ENCODE measurements at places on chromosomes 7 and 10. TPM values are rescaled to one million over a fixed set of nuclear protein-coding genes. Genes with fewer than 3 reads are reported as not detected.
A peak's percentile ranks its signal among the peaks of the same experiment; 100 is the strongest.

Gene NANOS1
- 1.9 TPM for total RNA-seq

Gene SLC25A13
- 43.2 TPM for total RNA-seq

GRCh38 chr10:74932648-74933047 is 106.2 kb downstream of the KAT6B start:
- no peak for DNase-seq

DNA sequence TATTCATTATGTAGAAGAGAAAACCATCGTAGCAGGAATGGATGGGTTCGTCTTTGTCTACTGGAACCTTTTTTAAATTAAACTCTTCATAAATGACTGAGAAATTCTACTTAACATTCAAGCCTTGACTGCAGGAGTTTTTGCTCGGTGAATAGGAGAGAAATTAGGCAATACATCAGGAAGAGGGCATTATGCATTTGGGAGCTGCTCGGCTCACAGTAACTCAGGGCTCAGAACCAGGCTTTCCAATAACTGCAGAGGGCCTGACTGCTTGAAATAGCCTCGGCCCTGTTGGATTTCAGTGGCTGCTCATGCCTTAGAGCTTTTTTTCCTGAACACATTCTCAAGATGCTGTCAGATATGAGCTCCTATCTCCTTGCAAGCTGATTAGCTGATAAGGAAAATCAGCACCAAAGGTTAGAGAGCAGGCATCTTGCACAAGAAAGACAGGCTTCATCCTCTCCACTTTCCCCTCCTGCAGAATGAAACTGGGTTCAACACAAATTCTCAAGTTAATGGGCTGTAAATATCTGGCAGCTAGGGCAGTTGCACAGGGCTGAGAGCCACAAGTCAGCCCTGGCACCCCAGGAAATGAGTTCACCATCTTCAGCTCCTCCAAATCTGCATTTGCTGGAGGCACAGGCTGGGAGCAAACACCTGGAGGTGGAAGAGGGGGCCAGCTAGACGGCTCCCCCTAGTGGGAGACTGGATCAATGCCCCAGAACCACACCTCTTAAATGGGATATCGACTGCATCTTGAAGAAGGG is 24.3 kb downstream of the TECTB start:
- DNase-seq, result peak; percentile 51

DNA sequence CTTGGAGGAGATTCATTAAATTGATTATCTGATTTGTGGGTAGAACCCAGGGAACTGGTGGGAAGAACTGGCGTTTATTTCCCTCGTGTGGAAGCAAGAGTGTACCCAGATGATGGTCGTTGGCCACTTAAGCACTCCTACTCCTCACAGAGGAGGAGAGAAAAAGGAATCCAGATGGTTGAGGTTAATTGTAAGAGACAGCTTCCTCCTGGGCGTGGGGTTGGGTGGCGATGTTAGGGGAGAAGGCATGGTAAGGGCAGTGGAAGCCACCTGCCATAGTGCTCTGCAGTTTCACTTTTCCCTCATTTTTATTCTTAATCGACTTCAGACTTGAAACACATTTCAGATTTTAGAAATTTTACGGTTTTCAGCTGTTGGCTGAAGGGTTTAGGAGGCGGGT is 104.1 kb downstream of the DOCK1 start:
- no peak for DNase-seq

- DNase-seq, result peak; percentile 86
Observed at GRCh38 chr10:61397175-61397986, 55.8 kb downstream of the TMEM26 start.

- DNase-seq, result peak; percentile 87
Observed at GRCh38 chr7:121288894-121289293, 39.9 kb upstream of the WNT16 start.

- no peak for DNase-seq
Observed at GRCh38 chr7:157403646-157404401, 67.0 kb downstream of the DNAJB6 start.

- DNase-seq, result peak; percentile 28
Observed at GRCh38 chr7:70208236-70209063, 610.2 kb downstream of the AUTS2 start.

- no peak for DNase-seq
Observed at GRCh38 chr10:70293169-70293843, 9.5 kb upstream of the NPFFR1 start.

DNA sequence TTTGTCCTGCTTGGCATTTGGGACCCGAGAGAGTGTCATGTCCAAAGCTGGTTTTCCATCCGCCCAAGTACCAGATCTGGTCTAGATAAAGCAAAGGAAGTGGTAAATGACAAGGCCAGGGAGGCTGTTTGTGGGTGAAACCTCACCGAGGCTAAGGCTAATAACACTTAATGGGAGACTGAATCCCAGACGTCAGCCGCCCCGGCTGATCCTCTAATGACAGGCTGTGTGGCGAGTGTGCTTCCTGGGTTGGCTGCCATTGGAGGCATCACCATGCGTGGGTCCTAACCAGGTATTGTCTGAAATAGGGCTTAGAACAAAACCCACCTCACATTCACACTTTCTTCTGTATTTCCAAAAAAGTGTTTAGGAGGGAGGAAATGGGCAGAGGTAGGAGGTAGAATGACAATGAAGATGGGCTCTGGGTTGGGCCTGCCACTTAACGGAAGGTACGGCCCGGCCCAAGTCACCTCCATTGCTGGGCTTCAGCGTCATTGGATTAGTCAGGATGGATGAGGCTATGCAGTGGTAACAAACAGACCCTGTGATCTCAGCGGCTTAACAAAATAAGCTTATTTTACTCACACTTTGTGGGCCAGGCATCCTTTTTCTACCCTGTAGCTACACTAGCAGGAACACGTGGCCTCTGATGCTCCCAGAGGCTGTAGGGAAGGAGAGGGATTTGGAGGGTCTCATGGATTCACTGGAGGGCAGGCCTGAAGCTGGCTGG is 59.7 kb downstream of the PROSER2 start:
- DNase-seq, result no peak
